ENCODE measurements at places on chromosomes 3 and 15.

DNA sequence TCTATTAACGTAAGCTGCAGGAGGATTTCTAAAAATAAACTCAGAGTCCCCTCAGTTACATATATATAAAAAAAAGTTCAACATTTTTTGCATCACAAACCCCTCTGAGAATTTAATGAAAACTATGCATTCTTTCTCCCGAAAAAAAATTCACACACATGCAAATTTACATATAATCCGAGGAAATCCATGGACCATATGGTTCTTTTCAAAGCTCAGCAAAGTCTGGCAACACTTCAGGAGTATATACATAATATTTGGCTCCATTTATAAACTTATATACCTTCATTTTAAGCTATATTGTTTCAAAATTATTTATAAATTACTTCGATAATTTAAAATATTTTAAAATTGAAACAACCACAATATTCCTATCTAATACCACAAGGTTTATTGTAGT is 140.7 kb upstream of the PLXND1 start:
- no peak for DNase-seq

DNA sequence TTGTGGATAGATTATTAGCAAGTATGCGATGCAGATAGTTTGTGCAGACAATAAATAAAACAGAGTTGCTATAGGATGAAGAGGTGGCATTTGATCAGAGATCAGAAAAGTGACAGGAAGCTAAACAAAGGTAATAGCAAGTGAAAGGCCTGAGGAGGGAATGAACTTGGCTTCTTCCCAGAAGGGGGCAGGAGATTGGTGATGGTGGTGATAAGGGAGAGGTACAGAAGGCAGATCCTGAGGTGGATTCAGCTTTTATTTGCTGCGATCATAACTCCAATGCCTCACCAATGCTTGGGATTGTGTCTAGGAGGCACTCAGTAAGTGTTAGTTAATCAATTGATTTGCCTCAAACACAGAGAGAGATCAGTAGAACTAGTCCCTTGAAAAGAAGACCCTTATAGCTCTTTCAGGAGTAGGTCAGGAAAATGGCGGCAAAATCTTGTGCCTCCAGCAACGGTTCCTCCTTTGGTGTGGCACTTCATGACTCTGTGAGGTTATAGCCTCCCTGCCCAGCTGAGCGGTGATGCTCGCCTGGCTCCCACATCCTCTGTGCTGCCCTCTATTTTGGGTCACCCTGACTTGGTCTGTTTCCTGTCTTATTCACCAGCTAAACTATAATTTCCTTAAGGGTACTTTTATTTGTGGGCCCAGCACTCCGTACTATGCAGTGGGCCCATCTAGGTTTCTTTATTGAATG is 37.5 kb downstream of the TGFBR2 start:
- peak; percentile 72 for DNase-seq

DNA sequence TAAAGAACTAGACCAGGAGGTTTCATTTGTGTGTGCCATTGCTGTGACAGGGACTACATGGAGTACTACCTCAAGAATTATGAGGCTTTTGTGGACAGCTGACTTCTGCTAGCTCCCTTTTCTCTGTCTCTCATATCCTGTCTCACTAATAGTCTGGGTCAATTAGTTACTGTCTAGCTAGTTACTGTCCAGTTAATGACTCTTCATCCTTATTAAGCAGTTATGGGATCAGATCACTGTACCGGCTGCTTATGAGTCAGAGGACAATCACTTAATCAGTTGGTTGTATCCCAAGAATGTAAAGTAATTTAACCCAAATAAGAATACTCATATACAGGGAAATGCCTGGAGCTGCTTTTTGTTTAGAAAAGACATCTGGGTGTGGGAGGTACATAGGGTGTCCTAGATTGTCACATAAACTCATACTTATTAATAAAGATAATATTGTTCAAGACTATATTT is 158.0 kb downstream of the CDIN1 start:
- DNase-seq = no peak

DNA sequence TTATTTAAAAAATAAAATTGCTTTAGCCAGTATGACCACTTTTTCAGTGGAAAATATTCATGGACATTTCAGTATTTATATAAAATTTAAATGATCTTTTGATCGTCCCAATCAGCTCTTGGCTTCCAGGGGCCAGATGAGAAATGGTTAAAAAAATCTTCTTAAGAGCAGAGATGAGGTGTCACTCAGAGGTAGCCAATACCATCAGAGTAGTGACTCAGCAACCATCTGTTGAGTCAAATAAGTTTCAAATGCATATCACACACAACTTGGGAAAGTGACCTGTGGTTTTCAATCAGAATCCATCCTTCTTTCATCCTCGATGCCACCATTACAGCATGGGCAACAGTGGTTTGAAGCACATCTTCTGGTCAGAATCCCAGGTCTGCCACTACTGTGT is 958.8 kb upstream of the NR2F2 start:
- DNase-seq = no peak
